ENCODE measurements at places on chromosomes 5 and 9.

- DNase-seq: no peak
Measured at GRCh38 chr5:2680979-2681378, 70.5 kb downstream of the IRX2 start.

DNA sequence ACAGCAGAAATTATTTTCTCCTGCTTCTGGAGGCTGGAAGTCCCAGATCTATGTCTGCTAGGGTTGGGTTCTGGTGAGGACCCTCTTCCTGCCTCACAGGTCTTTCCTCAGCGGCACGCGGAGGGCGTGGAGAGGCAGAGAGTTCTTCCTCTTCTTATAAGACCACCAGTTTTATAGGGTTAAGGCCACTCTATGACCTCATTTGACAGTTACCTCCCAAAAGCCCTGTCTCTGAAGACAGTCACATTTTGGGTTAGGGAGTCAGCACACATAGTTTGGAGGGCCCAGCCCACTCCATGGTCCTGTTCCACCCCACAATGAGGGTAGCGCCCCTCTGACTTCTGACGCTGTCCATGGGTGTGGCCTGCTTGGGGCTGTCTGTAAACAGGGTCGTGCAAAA is 46.7 kb downstream of the TRIP13 start:
- no peak for DNase-seq

- DNase-seq: no peak
Measured at GRCh38 chr5:2335733-2336515, 415.6 kb downstream of the IRX2 start.

DNA sequence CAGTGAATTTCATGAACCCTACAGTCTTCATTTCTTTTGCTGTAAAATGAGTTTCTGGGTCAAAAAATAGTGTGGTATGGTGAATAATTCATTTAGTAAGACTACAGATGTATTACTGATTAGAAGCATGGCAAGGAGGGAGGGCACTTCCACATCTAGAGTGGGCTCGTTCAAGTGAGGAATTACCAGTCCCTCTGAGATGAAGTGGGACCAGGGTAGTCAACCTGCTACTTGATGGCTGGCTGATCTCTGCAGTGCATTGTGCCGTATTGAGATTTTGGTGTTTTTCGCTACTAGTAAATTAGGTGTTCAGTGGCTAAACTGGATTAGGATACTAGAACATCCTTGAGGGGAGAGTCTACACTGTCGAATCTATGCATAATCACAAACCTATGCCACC is 10.8 kb downstream of the CDC37L1 start:
- DNase-seq: no peak

GRCh38 chr9:110526426-110526825 is 53.1 kb downstream of the SVEP1 start:
- DNase-seq: no peak

Measured in GM13977 (cell line).